ENCODE measurements at places on chromosomes 5 and 9.

DNA sequence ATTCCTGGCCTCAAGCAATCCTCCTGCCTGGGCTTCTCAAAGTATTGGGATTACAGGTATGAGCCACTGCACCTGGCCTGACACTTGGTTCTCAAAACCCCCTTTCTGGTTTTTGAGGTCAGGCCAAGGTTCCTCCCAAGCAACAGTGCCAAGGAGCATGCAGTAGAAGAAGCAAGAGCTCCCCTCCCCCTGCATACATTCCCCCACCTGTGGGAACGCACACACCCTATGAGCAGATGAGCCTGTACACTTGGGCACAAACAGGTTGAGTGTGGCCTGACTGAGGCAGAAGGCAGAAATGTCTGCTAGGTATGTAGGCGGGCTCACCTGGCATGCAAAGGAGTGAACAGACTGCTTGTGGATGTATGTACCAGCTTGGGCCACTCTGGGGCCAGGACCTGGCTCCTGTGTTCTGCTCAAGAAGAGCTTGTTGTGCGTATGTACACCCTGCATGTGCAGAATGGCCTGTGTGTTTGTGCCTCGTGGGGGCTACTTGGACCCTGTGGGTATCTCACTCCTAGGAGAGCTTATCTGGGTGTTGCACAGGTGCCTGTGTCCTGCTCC is 1.7 kb downstream of the GPRIN1 start:
- no peak for DNase-seq

GRCh38 chr9:68819065-68819464 is 114.0 kb downstream of the PIP5K1B start:
- DNase-seq: no peak

GRCh38 chr5:16345454-16345853 is 120.1 kb downstream of the ZNF622 start:
- DNase-seq: no peak

GRCh38 chr5:22596404-22596970 is 256.7 kb downstream of the CDH12 start:
- no peak for DNase-seq

GRCh38 chr9:69549310-69550202 is 122.6 kb downstream of the APBA1 start:
- peak; percentile 42 for DNase-seq

DNA sequence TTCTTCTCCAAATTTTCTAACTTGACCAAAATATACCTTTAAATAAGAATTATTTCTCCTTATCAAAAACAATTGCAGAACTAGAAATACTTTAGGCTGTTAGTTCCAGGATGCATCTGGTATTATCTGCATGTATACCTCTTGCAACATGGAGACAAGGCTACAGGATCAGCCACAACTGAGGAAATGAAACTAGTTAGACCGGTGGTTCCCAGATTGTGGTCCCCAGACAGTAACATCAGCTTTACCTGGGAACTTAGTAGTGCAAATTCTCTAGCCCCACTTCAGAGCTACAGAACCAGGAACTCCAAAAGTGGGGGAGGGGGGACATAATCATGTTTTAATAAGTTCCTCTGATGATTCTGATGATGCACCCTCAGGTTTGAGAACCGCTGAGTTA is 61.6 kb upstream of the C9orf72 start:
- no peak for DNase-seq

GRCh38 chr9:72592502-72593403 is 71.3 kb downstream of the TMC1 start:
- peak; percentile 23 for DNase-seq

DNA sequence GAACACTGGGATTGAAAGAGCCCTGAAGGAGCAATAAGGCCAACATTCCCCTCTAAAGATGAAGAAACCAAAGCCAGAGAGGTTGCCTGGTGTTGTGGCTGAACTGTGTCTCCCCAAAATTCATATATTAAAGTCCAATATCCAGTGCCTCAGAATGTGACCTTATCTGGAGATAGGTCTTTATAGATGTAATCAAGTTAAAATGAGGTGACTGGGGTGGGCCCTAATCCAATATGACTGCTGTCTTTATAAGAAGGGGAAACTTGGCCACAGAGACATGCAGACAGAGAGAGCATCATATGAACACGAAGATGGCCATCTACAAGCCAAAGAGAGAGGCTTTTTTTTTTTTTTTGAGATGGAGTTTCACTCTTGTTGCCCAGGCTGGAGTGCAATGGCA is 66.9 kb upstream of the PLPP1 start:
- DNase-seq: no peak

GRCh38 chr5:36875051-36875789 is 1.3 kb upstream of the NIPBL start:
- DNase-seq: peak; percentile 16

DNA sequence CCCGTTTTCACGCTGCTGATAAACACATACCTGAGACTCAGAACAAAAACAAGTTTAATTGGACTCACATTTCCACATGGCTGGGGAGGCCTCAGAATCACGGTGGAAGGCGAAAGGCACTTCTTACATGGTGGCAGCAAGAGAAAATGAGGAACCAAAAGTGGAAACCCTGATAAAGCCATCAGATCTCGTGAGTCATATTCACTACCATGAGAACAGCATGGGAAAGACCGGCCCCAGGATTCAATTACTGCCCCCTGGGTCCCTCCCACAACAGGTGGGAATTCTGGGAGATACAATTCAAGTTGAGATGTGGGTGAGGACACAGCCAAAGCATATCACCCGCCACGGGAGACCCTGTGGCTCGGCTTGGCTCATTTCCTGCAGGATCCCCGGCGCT is 20.2 kb downstream of the EXD3 start:
- DNase-seq: no peak

GRCh38 chr9:15529566-15530324 is 19.0 kb upstream of the PSIP1 start:
- DNase-seq: no peak

GRCh38 chr5:149114403-149115312 is 26.6 kb upstream of the ABLIM3 start:
- DNase-seq: no peak

- no peak for DNase-seq
These were observed 32.1 kb downstream of the GDNF start for GRCh38 chr5:37807621-37808301.

DNA sequence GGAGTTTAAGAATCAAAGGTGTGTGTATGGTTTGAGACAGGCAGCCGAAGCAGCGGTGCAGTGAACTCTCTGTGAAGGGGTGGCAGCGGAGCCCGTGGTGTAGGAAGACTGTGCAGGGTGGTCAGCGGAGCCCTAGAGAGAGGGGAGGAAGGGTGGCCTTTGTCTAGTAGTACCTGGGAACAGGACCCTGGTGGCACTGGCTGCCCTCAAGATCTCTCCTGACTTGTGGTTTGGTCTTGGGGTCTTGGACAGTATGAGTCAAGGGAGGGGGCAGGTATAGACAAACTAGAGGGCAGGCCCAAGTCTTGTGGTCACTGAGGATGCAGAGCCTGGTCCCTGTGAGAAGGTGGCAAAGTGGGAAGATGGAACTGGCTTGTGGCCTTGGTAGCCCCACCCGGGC is 7.1 kb upstream of the NKX2-5 start:
- no peak for DNase-seq

DNA sequence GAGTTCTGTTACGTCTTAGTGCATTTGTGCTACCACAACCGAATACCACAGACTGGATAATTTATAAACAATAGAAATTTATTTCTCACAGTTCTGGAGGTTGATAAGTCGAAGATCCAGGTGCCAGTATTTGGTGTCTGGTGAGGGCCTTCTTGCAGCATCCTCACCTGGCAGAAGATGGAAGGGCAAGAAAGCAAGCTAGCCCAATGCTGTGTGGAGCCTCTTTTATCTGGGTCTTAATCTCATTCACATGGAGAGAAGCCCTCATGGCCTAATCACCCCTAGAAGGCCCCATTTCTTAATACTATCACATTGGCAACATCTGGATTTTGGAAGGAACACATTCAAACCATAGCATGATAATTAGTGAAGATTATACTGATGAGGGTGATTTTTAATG is 159.3 kb downstream of the CHSY3 start:
- no peak for DNase-seq

GRCh38 chr9:20447291-20447690 is 175.0 kb downstream of the MLLT3 start:
- DNase-seq: no peak

GRCh38 chr5:155605920-155606319 is 592.4 kb downstream of the KIF4B start:
- DNase-seq: no peak

DNA sequence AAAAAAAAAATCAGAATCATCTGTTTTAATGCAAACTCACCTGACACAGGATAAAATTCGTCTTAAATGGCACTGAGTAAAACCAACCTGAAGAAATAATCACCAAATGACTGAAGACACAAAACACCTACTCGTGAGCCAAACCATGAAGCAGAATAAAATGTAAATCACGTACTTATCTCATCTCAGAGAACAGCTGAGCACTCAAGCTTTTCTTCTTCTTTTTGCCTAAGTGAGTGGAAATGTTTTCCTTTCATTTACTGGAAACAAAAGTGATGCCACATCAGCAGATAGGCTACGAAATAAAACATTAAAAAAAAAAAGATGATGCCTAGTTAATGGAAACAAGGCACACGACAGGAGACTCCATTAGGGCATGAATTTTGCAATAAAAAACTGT is 36.4 kb downstream of the ATPSCKMT start:
- DNase-seq: no peak

GRCh38 chr9:136119883-136120393 is 1.3 kb upstream of the TMEM250 start:
- no peak for DNase-seq

DNA sequence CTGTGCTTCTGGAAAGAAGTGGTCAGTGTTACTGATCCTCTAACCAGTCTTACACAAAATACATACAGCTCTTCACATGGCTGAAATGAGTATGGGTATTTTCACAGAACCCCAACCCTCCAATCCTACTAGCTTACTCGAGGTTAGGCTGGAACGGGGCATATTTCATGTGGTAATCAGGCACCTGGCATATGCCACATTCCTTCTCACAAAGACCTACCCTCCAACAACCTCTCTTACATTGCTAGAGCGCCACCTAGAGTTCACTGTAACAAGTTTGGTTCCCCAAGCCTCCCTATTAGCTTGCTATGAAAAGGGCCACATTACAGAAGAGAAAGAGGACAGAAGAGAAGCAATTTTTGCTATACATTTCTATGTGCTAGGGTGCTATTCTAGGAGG is 597.3 kb downstream of the PRELID2 start:
- DNase-seq: peak; percentile 4

DNA sequence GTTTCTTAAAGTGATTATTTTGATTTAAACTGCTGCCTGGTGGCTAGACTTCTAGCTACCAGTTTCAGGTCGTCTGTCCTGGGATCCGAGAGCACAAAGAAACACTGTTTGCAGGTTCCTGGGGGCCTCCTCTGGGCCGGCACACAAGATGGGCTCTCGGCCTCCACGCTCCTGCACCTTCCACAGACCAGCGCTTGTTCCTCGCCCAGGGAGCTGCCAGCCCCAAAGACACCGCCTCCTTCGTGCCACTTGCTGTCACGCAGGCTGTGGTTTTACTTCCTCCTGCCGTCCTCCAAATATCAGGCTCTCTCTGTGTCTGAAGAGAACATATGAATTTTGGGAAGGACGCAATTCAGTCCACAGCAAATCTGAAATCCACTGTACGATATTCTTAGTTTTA is 105.8 kb downstream of the ROR2 start:
- no peak for DNase-seq

DNA sequence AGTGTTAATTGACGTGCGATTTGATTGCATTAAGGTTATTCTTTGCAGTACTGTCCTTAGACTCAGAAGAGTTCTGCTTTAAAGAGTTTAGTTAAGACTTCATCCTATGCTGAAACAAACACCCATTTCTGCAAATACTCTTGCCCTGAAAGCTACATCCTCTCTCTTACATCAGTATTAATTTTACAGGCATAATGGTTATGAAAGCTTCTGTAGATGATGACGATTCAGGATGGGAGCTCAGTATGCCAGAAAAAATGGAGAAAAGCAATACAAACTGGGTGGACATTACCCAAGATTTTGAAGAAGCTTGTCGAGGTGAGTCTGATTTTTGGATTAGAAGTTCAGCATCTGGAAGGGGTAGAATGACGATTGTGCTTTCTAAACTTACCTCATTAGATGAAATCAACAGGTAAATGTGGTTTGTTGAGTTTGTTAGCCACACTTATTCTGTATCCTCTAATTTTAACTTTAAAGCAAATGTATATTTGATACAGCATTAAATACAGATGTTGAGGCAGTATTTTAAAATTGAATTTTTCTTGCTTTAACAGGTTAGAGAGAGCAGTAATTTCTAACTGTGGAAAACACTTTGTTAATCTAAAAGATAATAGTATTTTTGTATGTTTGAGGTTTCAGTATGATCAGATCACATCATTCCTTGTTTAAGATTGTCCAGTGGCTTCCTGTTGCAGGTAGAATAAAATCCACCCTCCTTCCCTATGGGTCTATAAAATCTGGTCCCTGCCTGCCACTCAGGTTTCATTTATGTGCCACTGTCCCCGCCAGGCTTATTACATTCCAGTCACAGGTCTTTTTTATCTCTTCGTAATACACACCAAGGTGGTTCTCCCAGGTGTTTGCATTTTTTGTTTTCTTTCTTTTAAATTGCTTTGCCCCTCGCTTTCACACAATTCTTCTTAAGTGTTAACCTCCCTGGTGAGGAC is 1.3 kb downstream of the NAA35 start:
- no peak for DNase-seq

- no peak for DNase-seq
These were observed 131.7 kb upstream of the GDNF start for GRCh38 chr5:37971483-37972024.

DNA sequence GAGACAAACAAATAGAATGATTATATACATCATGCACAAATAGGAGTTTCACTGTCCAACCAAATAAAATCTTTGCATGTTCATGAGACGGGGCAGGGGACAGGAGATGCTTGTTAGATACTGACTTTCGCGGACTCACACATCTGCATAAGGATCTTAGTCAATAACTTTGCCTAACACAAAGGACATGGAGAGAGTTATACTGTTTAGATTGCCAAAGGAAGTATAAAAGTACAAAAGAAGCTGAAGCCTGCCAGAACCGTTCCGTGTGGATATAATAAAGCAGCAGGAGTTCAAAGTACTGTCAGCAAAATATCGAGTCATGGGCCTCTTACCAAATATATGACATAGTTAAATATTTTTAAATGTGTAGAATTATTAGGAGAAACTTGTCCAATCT is 1148.4 kb downstream of the EFNA5 start:
- DNase-seq: no peak

DNA sequence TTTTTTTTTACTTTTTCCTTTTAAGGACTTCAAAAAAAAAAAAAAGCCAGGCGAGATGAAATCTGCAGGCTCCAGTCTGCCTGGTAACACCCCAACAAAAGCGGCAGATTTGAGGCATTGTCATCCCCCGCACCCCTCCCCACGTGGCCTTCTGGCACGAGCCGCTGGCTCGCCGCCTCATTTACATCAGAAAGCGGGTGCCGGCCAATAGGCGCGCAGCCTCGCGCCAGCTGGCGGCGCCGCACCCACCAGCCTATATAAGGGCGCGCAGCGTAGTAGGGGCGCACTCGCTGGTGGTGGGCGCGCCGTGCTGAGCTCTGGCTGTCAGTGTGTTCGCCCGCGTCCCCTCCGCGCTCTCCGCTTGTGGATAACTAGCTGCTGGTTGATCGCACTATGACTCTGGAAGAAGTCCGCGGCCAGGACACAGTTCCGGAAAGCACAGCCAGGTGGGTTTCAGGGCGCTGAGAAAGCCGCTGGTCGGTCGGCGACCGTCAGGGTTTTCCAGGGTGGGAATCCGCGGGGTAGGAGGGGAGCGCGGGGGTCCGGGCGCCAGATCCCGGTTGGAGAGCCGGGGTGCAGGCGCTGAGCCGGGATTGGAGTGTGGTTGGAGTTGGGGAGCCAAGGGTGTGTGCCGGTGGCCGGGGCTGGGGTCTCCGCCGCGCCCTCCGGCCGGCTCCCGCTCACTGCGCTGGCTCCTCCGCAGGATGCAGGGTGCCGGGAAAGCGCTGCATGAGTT is at the start of gene GADD45G:
GADD45G (plus strand) TSS at position 284 of the 736 bp plus-strand sequence; CDS start at position 394, 110 bp downstream.
- peak; percentile 87 for DNase-seq
